Bone marrow (tissue), 2 donors: ENCODE measurements at places on chromosomes 12 and 14.

DNA sequence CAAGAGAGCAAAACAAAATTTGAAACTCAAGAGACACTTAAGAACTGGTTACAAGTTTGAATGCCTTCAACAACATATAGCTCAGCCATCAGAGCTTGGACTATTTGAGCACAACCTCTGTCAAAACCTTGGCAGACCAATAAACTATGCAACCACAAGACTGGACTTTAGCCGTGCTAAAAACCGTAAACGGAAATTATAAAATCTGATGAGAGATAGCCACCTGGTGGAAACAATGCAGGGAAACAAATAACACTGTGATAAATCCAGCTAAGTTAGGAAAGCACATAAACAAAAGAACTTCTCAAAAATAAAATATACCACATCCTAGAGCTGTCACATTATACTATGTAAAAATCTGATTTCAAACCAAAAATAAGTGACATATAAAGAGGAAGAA lies 1074.2 kb upstream of the NOVA1 start:
- DNase-seq, result no peak

DNA sequence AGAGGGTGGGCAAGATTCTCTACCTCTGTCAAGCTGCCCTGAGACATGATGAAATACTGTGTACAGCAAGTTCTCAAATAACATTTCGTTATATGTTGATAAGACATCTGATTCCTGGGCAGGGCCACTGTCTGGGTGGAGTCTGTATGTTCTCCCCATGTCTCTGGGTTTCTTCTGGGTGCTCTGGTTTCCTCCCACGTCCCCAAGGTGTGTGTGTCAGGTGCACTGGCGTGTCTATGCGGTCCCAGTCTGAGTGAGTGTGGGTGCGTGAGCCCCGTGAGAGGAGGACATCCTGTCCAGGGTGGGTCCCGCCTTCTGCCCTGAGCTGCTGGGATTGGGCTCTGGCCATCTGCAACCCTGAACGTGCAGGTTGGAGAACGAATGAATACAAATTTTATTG lies 29.6 kb downstream of the KCTD10 start:
- DNase-seq, result no peak

GRCh38 chr12:112357214-112357613 lies 25.0 kb downstream of the HECTD4 start:
- no peak for DNase-seq

- no peak for DNase-seq
Observed at GRCh38 chr14:22839159-22839779, 2.9 kb downstream of the MMP14 start.

- DNase-seq, result no peak
Observed at GRCh38 chr14:49972823-49973222, 79.9 kb downstream of the ARF6 start.

DNA sequence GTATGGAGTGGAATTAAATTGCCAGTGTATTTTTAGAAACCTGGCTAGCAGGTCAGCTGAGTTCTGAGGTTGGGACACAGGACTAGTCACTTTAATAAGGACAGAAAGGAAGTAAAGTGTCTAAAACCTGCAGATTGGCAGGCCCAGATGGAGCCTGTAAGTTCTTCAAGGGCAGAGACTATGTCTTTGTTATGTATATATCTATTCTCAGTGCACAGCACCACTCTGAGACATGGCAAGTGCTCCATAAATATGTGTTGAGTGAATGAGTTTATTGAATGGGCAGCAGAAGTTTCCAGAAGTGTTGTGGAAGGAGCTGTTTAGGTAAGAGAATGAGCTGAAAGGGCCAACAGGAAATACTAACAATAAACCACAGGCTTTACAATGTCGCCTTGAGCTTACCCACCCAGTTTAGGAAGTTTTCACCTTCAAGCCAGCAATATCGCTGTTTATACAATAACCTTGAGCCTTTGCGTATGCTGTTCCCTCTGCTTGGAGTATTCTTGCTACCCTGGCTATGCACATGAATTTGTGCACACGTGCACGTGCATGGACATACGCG lies 109.5 kb upstream of the TMPO start:
- no peak for DNase-seq
